Lung (tissue), 17 donors: ENCODE measurements at places on chromosomes 5 and 9.

- H3K36me3 ChIP-seq: no peaks in the 10 kb centered on the region
- H3K27me3 ChIP-seq: no peaks in the 10 kb centered on the region
- H3K4me3 ChIP-seq: no peak overlapping the region
- no peak for DNase-seq
Observed at GRCh38 chr9:104905931-104906330, 22.0 kb downstream of the ABCA1 start.

- no peaks in the 10 kb centered on the region for H3K27me3 ChIP-seq
- no peak overlapping the region for H3K4me3 ChIP-seq
Observed at GRCh38 chr5:115452536-115453235, 91.9 kb downstream of the FEM1C start.

- H3K4me3 ChIP-seq: no peak overlapping the region
- H3K27ac ChIP-seq: no peak overlapping the region
- H3K27me3 ChIP-seq: no peaks in the 10 kb centered on the region
- no peaks in the 10 kb centered on the region for H3K36me3 ChIP-seq
Observed at GRCh38 chr9:118962426-118962825, 406.8 kb downstream of the BRINP1 start.

- H3K4me1 ChIP-seq: no peaks in the 10 kb centered on the region
- no peak overlapping the region for H3K27ac ChIP-seq
- no peaks in the 10 kb centered on the region for H3K27me3 ChIP-seq
- DNase-seq: no peak
Observed at GRCh38 chr9:121260457-121261106, 7.4 kb upstream of the GSN start.

GRCh38 chr5:168659286-168659847 lies 80.2 kb upstream of the PANK3 start:
- no peaks in the 10 kb centered on the region for H3K27me3 ChIP-seq
- no peak overlapping the region for H3K4me3 ChIP-seq
- no peak overlapping the region for H3K27ac ChIP-seq
- H3K4me1 ChIP-seq: no peaks in the 10 kb centered on the region
- H3K36me3 ChIP-seq: no peaks in the 10 kb centered on the region
- no peak for DNase-seq

DNA sequence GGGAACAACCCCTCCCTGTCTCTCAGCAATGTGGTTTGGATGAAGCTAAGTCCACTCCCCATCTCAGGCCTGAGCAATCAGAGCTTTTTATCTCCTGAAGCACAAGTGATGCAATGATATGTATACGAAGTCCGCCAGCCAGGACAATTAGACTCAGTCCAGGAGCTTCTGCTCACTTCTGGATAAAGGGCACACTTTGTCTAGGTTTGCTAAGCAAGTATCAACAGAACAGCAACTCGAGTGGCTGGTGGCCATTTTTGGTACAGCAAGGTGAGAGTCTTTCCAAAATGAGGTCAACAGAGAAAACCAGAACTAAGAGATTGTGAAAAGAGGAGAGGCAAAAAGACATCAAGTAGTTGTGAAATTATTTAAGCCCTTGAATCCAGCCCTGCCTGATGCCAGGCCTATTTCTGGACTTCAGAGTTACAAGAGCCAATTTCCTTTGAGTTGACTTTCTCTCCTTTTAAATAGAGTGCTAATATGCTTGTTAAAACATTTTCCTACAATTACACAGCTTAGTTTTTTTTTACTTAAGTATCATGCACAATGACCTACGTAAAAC lies 8.2 kb downstream of the NDUFA8 start:
- peaks cover 16% of the 10 kb centered on the region for H3K36me3 ChIP-seq
- no peak for DNase-seq
- no peaks in the 10 kb centered on the region for H3K27me3 ChIP-seq
- no peak overlapping the region for H3K4me3 ChIP-seq
- peaks cover 8% of the 10 kb centered on the region for H3K4me1 ChIP-seq

- no peaks in the 10 kb centered on the region for H3K27me3 ChIP-seq
- H3K36me3 ChIP-seq: no peaks in the 10 kb centered on the region
- no peak overlapping the region for H3K4me3 ChIP-seq
- peaks cover 10% of the 10 kb centered on the region for H3K4me1 ChIP-seq
- H3K27ac ChIP-seq: no peak overlapping the region
Observed at GRCh38 chr5:149323210-149323609, 22.1 kb upstream of the GRPEL2 start.

GRCh38 chr5:113253037-113253436 lies 181.8 kb downstream of the TSSK1B start:
- no peak overlapping the region for H3K4me3 ChIP-seq
- peaks cover 6% of the 10 kb centered on the region for H3K4me1 ChIP-seq
- DNase-seq: no peak
- no peak overlapping the region for H3K27ac ChIP-seq
- H3K27me3 ChIP-seq: no peaks in the 10 kb centered on the region

- peak overlapping the region; percentile 93 for H3K27ac ChIP-seq
- H3K4me1 ChIP-seq: peaks cover 10% of the 10 kb centered on the region
- H3K36me3 ChIP-seq: no peaks in the 10 kb centered on the region
- DNase-seq: peak; percentile 73
- peaks cover 6% of the 10 kb centered on the region for H3K27me3 ChIP-seq
Observed at GRCh38 chr9:86945728-86946200, 1.5 kb downstream of the GAS1 start.

GRCh38 chr5:128284236-128284635 lies 200.7 kb downstream of the SLC12A2 start:
- no peaks in the 10 kb centered on the region for H3K27me3 ChIP-seq
- H3K4me1 ChIP-seq: no peaks in the 10 kb centered on the region
- DNase-seq: no peak
- H3K4me3 ChIP-seq: no peak overlapping the region
- no peak overlapping the region for H3K27ac ChIP-seq

DNA sequence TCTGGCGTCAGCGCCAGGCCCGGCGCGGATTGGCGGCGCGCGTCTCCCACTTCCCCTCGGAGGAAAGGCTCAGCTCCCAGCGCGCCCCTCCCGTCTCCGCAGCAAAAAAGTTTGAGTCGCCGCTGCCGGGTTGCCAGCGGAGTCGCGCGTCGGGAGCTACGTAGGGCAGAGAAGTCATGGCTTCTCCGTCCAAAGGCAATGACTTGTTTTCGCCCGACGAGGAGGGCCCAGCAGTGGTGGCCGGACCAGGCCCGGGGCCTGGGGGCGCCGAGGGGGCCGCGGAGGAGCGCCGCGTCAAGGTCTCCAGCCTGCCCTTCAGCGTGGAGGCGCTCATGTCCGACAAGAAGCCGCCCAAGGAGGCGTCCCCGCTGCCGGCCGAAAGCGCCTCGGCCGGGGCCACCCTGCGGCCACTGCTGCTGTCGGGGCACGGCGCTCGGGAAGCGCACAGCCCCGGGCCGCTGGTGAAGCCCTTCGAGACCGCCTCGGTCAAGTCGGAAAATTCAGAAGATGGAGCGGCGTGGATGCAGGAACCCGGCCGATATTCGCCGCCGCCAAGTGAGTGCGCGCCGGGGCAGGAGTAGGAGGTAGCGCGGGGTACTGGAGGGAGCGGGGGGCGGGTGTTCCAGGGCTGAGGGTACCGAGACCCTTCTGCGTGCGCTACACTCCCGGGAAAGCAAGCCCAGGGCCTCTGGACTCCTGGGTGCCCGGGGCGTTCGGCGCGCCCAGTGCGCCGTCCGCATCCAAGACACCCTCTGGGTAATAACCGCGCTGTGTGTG lies at the start of gene MSX2:
Gene MSX2 (plus strand): TSS at position 99 of the 777 bp plus-strand sequence. CDS start 78 bp downstream, at position 177.
- peak within 1 kb of the TSS; percentile 49 for H3K4me3 ChIP-seq
- H3K27ac ChIP-seq: no peak within 1 kb of the TSS
- H3K27me3 ChIP-seq: peaks cover 5% of the 10 kb centered on the region
- peaks cover 5% of the 10 kb centered on the region for H3K4me1 ChIP-seq

DNA sequence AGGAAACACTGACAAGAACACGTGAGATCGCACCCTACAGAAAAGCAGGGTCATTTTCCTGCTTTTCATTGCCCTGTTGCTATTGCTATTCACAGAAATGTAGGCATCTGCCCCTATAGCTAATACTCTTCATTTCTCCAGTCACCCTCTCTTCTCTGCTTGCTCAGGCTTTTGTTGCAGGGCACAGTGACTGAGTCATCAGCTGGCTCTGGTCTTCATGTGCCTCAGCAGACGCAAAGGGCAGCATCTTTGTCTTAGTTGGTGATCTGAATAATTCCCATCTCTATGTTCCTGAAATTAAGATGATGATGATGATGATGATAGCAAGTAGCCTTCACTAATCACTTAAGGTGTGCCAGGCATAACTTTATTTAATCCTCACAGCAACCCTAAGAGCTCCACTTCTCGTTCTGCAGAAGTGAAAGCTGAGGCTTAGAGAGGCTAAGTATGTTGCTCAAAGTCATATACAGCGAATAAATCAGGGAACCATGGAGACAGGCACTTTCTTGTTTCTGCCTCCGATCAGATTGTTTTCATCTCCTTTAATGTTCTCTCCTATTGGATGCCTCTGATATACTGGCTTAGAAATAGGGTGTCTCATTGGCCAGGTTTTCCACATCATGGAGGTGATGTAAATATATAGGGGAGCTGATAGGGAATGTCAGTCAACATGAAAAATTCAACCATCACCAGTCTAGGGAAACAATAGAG lies 133.0 kb upstream of the STK32A start:
- H3K27me3 ChIP-seq: no peaks in the 10 kb centered on the region
- H3K4me1 ChIP-seq: no peaks in the 10 kb centered on the region
- H3K4me3 ChIP-seq: no peak overlapping the region
- H3K27ac ChIP-seq: no peak overlapping the region
- DNase-seq: no peak
- H3K36me3 ChIP-seq: no peaks in the 10 kb centered on the region

DNA sequence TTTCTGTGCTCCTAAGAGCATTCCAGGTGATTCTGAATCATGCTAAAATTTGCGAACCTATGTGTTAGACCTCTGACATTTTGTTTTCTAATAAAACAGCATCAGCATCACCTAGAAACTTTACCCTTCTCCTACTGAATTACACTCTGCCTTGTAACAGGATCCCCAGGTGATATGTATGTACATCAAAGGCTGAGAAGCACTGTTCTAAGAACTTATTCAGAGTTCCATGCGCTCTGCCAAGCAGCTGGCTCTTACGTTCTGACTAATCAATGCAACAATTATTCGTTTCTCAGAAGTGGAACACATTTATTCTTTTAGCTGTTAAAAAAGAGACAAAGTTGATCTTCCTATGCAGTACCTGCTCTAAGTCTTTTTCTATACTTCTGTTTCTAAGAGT lies 228.6 kb downstream of the SLF1 start:
- H3K27ac ChIP-seq: no peak overlapping the region
- no peak for DNase-seq
- no peaks in the 10 kb centered on the region for H3K36me3 ChIP-seq
- no peak overlapping the region for H3K4me3 ChIP-seq
- H3K27me3 ChIP-seq: no peaks in the 10 kb centered on the region

DNA sequence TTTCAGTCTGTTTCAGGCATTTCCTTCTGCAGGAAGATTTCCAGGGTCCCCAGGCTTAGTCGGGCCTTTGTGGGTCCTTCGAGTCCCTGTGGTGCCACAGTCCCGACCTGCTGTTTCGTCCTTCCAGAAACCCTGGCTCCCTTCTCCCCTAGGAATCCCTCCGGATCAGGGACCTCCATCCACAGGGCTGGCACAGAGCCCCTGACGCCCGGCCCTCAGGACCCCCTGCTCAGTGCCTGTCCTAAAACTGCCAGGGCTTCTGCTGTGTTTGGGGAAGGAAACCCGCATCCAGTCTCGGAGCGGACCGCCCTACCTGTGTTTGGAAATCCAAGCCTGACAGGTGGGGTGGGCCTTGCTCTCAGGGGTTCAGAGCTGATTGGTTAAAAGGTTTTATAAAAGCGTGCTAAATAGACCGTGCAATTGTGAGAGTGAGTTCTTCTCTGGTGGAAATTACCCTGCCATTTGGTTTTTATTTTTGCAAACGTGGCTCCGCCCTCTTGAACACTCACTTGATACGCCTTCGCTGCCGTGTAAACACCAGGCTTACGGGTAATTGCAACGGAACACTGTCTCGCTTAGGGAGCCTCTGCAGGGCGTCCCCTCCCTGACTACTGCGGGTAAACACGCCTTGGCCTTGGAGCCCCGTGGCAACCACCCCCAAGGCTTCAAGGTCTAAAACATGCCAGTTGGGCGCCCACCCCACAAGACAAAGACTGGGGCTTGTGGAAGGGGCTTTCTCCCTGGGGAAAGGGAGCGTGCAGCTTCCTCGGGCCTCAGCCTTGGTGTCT lies 121.2 kb downstream of the PHF2 start:
- no peaks in the 10 kb centered on the region for H3K27me3 ChIP-seq
- H3K36me3 ChIP-seq: no peaks in the 10 kb centered on the region
- no peaks in the 10 kb centered on the region for H3K4me1 ChIP-seq

GRCh38 chr9:959914-960313 lies 16.5 kb upstream of the DMRT3 start:
- H3K27me3 ChIP-seq: peaks cover 45% of the 10 kb centered on the region
- no peak for DNase-seq
- no peaks in the 10 kb centered on the region for H3K4me1 ChIP-seq
- H3K36me3 ChIP-seq: no peaks in the 10 kb centered on the region

- H3K36me3 ChIP-seq: no peaks in the 10 kb centered on the region
- H3K27ac ChIP-seq: no peak overlapping the region
- H3K4me3 ChIP-seq: no peak overlapping the region
- peaks cover 9% of the 10 kb centered on the region for H3K27me3 ChIP-seq
- no peaks in the 10 kb centered on the region for H3K4me1 ChIP-seq
Observed at GRCh38 chr9:83070261-83070660, 7.3 kb upstream of the RASEF start.

GRCh38 chr9:21591221-21592062 lies 109.3 kb upstream of the IFNE start:
- no peaks in the 10 kb centered on the region for H3K27me3 ChIP-seq
- H3K4me3 ChIP-seq: no peak overlapping the region
- no peak overlapping the region for H3K27ac ChIP-seq
- no peaks in the 10 kb centered on the region for H3K36me3 ChIP-seq

GRCh38 chr9:102975251-102975650 lies 19.9 kb upstream of the CYLC2 start:
- no peaks in the 10 kb centered on the region for H3K4me1 ChIP-seq
- H3K36me3 ChIP-seq: no peaks in the 10 kb centered on the region
- no peak overlapping the region for H3K4me3 ChIP-seq
- no peak for DNase-seq
- no peak overlapping the region for H3K27ac ChIP-seq

GRCh38 chr5:16557477-16557876 lies 59.3 kb downstream of the RETREG1 start:
- H3K4me1 ChIP-seq: no peaks in the 10 kb centered on the region
- DNase-seq: no peak
- H3K36me3 ChIP-seq: no peaks in the 10 kb centered on the region

DNA sequence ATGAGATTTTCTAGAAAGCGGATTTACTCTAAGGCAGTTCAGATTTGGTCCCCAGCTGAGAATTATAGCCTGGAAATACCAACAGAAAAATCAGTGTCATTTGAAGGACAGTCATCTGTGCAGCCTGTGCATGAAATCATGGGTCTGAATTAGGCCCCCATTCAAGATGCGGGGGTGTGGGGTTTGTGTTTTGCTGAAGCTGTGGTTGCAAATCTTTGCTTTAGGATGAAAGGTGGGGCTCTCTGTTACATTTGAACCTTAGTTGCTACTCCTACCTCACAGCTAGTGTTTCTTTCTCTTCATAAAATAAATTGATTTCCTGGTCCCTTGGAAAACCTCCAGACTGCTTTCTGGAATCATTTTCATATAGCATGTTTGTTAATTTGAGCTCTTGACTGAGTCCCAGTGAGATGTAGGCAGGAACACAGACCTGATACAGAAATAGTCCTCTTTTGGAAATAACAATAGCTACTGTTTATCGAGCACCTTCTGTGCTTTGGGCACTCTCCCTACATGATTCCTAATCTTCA lies 4.8 kb upstream of the ABL1 start:
- no peaks in the 10 kb centered on the region for H3K27me3 ChIP-seq
- H3K4me1 ChIP-seq: peaks cover 15% of the 10 kb centered on the region
- DNase-seq: peak; percentile 51
